ENCODE measurements at places on chromosomes 16 and 17.
A peak's percentile ranks its signal among the peaks of the same experiment; 100 is the strongest.

DNA sequence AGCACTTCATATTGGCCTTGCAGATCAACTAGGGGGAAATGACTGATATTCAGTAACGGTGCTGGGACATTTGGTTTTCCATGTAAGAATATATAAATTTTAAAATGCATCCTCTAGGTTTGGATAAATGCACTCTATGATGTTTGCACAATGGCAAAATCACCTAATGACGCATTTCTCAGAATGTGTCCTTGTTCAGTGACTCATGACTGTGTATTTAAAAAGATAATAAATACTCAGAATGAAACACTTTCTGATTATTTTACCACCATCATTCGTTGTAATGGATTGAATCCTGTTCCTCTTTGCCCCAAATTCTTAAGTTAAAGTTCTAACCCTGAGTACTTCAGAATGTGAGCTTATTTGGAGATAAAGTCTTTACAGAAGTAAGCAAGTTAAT is 17.2 kb upstream of the ADGRG1 start:
- DNase-seq = no peak

- no peak for DNase-seq
Observed at GRCh38 chr17:7223375-7223774, 3.6 kb downstream of the ACADVL start.

DNA sequence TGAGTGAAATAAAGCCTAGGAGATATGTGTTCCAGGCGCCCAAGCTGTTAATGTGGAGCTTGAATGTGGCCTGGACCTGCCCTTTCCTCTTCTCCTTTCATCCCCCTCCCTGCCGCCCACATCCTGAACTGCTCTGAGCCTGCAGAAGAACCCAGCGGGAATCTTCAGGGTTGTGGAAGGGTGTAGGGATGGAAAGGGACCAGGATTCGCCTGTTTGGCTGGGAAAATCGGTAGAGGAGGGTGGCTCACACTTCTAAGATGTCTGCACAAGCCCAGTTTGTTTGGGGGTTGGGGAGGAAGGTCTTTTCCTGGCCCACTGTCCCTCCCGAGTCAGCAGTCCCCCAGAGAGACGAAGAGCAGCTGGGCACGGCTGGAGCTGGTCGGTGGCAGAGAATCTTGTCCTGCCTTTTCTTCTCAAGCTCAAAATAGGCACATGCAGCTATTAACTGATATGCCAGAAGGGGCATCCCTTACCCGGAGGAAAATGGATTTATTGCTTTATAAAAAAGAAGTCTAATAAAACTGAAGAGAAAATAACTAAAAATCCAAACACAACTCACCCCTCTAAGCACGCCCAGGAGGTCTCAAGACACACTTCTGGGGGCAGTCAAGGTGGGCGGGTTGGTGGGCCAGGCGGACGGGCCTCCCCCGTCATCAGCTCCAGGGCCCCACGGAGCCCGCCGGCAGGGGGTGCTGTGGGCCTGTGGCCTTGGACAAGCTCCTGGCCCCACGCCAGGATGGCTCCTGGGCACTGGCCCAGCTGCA is 11.5 kb upstream of the PITPNA start:
- DNase-seq = peak; percentile 94

GRCh38 chr16:66619534-66620428 is 15.3 kb downstream of the CMTM3 start:
- DNase-seq = no peak

- no peak for DNase-seq
Observed at GRCh38 chr17:69086641-69087040, 25.9 kb upstream of the ABCA9 start.

DNA sequence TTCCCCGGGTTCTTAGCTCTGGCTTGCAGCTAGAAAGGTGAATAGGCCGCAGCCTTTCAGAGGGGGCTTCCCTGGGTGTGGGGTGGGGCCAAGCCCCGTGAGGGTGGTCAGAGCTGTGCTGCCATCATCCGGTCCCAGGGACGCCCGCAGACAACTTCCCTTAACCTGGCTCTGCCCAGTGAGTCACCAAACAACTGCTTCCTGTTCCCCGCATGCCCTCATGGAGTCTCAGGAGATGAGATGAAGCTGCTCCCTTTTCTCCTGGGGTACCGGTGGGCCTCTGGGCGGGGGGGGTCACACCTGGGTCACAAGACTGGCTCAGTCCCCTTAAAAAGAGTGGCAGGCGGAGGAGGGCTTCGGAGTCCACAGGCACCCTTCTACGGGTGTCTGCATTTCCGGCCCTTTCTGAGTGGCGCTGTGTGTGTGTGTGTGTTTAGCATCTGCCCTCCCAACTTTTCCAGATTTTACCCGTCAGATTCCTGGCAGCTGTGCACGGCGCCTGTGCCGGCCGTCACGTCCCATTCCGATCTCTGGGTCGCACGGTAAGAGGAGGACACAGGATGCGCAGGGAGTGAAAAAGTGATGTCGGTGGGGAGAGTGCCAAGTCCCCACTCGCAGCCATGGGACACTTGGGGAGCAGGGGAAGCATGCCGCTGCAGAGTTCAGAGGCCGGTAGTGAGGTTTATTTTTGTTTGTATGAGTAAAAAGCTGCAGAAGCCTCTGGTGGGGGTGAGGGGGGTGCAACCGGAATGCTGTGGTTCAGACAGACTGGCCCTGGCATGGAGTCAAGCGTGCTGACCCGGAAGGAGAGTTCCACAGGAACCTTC is 16.8 kb downstream of the HIC1 start:
- DNase-seq = peak; percentile 87

GRCh38 chr17:11598274-11599221 is at the start of gene DNAH9:
Gene DNAH9 (plus strand): TSS chr17:11598470. CDS start chr17:11598499, 29 bp downstream.
- DNase-seq = peak; percentile 97

GRCh38 chr16:4217204-4218131 is 24.4 kb downstream of the SRL start:
- DNase-seq = no peak
